Activated T-helper 1 cell treated with anti-CD3 and anti-CD28 coated beads, Interleukin-2, amount 50 U/mL, for 16 hours (primary cell): ENCODE measurements at places on chromosomes 6 and 20.

- no peak for DNase-seq
These were observed 90.5 kb downstream of the RNGTT start for GRCh38 chr6:88872962-88873361.

DNA sequence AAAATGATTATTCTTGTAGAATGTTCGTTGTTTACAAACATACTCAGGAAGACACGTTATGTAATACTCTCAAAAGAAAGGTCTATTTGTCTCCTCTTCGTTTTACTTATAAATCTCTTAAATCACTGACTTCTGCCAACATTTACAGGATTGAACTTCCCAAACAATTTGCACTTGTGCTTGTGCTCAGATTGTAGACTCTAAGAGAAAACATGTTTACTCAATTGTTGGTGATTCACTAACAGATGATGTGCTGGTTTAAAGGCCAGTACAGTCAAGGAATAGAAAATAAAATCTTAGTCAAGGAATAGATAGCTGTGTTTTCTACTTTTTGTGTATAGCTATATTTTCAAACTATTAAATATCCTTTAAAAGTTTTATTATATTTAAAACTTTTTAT, 172.8 kb downstream of the GJA1 start:
- DNase-seq, result no peak

GRCh38 chr6:14822679-14823078, 423.2 kb upstream of the JARID2 start:
- no peak for DNase-seq

- DNase-seq, result no peak
These were observed 46.0 kb downstream of the TFEB start for GRCh38 chr6:41689171-41690008.
